ENCODE measurements at places on chromosomes 11 and 22.

GRCh38 chr22:41286639-41287091 is 678 bp upstream of the RANGAP1 start:
- DNase-seq: no peak

- DNase-seq: no peak
Measured at GRCh38 chr22:50714150-50714549, 23.9 kb upstream of the ACR start.

- no peak for DNase-seq
Measured at GRCh38 chr22:19383292-19383691, 48.2 kb downstream of the HIRA start.

DNA sequence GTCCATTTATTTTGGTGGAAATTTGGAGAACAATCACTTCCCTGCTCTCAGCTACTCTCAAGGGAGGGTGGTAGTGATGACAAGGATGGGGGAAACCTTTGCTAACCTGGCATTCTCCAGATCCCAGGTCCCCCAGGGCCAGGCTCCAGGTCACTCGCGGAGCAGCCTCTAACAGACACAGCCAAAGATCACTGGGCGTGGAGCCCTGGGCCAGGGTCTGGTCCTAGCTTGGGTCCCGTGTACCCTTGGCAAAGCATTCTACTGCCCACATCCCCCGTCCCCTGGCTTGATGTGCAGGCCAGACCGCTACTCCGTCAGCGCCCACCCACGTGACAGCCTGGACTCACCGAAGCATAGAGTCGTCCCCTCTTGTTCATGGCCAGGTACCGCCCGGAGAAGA is 3.2 kb downstream of the FGF3 start:
- no peak for DNase-seq

DNA sequence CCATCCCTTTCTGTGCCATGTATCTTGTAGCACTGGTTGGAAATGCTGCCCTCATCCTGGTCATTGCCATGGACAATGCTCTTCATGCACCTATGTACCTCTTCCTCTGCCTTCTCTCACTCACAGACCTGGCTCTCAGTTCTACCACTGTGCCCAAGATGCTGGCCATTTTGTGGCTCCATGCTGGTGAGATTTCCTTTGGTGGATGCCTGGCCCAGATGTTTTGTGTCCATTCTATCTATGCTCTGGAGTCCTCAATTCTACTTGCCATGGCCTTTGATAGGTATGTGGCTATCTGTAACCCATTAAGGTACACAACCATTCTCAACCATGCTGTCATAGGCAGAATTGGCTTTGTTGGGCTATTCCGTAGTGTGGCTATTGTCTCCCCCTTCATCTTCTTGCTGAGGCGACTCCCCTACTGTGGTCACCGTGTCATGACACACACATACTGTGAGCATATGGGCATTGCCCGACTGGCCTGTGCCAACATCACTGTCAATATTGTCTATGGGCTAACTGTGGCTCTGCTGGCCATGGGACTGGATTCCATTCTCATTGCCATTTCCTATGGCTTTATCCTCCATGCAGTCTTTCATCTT is 414 bp downstream of the OR52D1 start:
- no peak for DNase-seq

GRCh38 chr11:72179804-72180396 is 12.0 kb upstream of the FOLR1 start:
- peak; percentile 12 for DNase-seq

GRCh38 chr11:111513240-111513605 is 1.0 kb upstream of the BTG4 start:
- DNase-seq: no peak

DNA sequence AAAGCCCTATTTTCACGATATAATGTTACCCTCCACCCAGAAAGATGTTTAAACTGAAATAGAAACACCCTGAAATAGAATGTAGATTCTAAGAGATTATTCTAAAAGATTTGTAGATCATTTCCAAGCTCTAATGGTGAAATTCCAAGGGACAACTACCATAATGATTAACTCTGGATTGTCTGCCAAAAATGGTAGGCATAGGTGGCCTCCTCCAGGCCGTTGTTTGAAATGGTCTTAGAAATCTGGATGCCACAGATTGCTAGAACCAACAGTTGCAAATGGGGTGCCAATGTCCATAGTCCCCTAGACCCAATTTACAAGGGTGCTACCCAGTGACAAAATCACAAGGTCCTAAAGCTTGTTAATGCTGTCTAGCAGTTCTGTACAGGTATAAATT is 6.7 kb upstream of the SLC6A5 start:
- no peak for DNase-seq

- DNase-seq: peak; percentile 94
Measured at GRCh38 chr22:27115816-27116256, 458.4 kb downstream of the MIAT start.

- DNase-seq: no peak
Measured at GRCh38 chr11:126943316-126943715, 57.3 kb downstream of the KIRREL3 start.

DNA sequence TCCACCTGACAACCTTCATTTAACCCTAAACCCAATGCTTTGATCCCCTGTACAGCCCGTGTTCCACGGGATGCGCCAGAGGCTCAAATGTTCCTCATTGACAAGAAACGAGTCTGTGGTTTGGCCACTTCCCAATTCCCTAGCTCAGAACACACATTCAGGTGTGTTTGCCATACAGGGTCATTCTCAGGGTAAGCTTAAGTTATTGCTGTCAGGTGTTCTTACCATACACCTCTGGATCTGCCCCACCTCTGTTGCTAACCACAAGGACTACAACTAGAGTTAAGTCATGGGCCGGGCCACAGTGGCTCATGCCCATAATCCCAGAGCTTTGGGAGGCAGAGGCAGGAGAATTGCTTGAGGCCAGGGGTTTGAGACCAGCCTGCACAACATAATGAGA is 45.6 kb upstream of the POLD3 start:
- no peak for DNase-seq

- DNase-seq: no peak
Measured at GRCh38 chr11:64880240-64881001, 2.0 kb upstream of the EHD1 start.

DNA sequence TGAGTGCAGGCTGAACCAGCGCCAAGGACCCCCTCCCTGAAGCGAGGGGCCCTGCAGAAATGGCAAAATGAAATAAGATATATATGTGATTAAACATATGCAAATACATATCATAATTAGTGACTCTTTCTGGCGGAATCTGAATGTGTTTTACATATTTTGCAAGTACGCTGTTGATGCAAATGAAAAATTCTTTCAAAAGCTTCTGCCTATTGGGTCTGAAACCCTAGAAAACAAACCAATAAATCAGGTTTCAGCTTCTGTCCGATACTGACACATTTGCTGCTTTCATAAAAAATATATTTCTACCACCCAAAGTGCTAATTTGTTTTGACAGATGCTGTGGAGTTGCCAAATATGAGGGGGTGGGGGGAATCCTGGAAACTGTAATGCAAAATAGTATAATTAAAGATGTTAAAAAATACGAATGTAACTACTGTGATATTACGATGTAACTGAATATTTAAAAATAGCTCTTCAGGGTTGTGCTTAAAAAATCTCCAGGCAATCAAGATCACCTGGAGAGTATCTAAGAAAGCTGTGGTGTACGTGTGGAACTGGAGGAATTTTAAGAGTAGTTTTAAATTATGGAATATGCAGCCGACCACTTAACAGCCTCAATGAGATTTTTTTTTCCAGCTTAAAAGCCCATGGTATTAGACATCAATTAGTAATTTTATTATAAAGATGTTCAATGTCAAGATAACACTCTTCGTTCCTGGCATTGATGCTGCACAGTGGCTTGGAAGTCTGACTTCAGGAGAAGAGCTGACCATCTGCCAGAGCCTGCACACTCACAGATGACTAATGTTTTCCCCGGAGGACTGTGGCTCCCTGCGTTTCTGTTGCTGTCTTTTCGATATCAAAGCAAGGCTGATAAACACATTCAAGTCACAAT is 122.2 kb upstream of the RCN1 start:
- peak; percentile 72 for DNase-seq

DNA sequence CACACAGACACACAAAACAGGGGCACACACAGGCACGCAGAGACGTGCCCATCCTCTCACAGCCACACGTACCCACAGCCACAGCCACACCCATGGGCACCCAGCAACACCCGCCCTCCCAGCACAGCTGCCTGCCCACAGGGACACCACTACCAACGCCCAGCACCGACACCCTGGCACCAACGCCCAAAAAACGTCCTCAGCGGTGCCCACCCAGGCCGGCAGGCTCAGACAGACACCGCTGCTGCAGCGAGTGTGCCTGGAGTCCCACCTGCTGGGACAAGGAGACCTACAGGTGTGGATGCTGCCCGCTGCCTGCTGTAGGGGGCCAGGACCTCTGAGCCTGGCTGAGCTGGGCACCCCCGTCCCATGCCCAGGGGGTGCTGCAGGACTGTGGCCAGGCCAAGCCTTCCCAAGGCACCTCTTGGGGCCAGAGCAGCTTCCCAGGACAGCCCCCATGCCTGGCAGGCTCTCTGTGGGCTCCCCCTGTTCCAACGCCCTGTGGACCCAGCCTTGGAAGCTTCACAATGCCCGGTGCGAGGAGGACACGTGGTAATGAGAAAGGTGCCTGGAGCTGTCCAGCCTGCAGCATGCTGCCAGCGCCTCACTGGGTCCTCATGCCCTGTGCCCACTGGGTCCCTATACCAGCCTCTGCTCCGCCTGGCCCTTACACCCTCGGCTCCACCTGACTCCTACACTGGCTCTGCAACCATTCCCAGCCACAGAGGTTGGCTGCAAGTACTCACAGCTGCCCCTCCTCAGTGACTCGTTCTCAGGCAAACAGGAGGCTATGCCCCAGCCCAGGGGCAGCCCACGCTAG is 45.8 kb upstream of the TH start:
- no peak for DNase-seq

GRCh38 chr11:90391756-90392155 is 168.9 kb upstream of the CHORDC1 start:
- DNase-seq: no peak

- no peak for DNase-seq
Measured at GRCh38 chr11:15204711-15205110, 90.0 kb downstream of the INSC start.

GRCh38 chr11:116478669-116479668 is 293.8 kb downstream of the BUD13 start:
- DNase-seq: no peak

GRCh38 chr22:27514601-27515523 is 286.7 kb downstream of the MN1 start:
- peak; percentile 14 for DNase-seq

DNA sequence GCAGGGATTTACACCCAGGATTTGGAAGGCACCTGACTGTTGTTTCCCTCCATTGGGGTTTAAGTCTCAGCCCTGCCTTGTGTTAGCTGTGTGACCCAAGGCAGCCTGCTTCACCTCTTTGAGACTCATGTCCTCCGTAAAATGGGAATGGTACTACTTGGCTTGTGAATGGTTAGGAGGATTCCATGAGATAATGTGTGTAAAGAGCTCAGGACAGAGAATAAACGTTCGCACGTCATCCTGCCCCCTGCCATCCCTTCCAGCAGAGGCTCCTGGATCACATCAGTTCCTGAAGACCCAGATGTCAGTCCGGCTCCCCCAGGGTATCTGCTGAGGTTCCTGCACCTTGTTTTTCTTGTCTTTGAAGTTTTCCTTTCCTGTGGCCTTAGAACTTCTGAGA is 16.8 kb upstream of the ACCSL start:
- DNase-seq: no peak

DNA sequence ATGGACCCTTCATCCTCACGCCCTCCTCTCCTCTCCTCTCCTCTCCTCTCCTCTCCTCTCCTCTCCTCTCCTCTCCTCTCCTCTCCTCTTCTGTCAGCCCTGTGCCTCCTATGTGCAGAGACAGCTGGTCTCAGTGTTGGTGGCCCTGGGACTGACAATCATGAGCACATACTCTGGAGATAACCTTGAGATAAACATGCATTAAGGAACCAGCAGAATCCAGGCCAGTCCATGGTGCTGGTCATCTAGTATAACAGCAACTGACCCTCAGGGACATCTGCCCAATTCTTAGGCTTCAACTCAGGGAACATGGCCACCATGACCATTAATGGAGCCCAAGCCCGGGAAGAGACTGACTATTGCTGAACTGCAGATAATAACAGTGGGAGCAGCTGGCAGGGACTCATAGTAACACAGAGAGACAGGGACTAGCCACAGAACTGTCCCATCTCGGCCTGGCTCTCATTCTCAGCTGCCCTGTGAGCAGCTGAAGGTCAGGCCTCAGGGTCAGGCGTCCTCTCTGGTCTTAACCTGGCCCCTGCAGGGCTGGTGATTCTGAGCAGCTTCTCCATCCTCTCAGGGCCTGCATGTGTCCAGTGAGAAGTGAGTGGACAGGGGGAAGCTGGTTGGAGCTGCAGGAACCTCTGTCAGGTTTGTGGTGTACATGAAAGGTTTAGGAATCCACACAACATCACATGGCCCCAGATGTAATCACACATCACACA is 45.4 kb downstream of the GGTLC2 start:
- DNase-seq: no peak

DNA sequence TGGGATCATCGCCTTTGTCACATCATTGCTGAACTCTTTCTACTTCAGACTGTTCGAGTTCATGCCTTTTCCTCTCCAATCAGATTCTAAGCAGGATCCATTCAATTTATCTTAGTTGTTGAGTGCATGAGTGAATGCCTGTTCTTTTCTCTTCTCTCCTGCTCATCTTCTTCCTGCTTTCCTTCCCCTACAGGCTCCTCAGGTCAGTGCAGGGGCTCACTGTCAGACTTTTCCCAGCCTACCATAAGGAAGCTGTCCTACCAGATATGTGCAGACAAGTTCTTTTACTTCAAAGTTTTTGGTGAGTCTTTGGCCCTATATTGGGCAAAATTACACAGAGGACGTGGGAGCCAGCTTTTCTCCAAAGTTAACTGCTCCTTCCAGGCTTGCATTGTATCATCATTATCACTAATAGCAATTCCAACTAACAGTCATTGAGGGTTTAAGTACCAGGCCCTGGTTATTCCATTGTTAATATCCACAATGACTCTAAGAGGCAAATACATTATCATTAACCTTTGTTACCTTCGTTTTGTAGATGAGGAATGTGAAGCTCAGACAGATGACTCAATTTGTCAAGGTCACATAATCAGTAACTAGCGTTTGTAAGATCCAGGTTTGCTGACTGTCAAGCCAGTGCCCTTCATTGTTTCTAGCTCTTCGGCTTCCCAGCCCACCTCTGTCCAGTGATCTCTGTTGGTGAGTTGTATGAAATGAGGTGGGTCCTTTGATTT is 30.4 kb downstream of the OR6Q1 start:
- no peak for DNase-seq

DNA sequence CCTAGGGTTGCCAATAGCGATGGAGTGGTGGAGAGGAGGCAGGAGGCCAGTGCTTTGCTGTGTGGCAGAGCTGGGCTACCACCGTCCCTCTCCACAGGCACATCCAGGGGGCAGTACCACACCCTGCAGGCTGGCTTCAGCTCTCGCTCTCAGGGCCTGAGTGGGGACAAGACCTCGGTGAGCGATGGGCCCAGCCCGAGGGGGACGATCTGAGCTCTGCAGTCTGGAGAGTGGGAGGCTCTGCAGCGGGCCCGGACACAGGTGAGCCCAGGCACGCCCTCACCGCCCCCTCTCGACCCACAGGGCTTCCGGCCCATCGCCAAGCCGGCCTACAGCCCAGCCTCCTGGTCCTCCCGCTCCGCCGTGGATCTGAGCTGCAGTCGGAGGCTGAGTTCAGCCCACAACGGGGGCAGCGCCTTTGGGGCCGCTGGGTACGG is 2.5 kb downstream of the PKP3 start:
- no peak for DNase-seq

GRCh38 chr11:116930586-116930985 is 93.2 kb upstream of the APOA1 start:
- DNase-seq: no peak

GRCh38 chr11:11635443-11635842 is 13.6 kb upstream of the GALNT18 start:
- DNase-seq: no peak

GRCh38 chr11:128890216-128890542 is 977 bp upstream of the KCNJ5 start:
- DNase-seq: no peak

GRCh38 chr11:47784785-47785381 is 17.7 kb upstream of the FNBP4 start:
- no peak for DNase-seq
